Left lung (tissue), 14 donors: ENCODE measurements at places on chromosomes 11 and 22. TPM values are rescaled to one million over a fixed set of nuclear protein-coding genes. Genes with fewer than 3 reads are reported as not detected.

GRCh38 chr11:131662317-131662972 lies 292.0 kb downstream of the NTM start:
- DNase-seq, result no peak
- no peaks in the 10 kb centered on the region for H3K36me3 ChIP-seq
- H3K4me3 ChIP-seq, result no peak overlapping the region
- H3K27me3 ChIP-seq, result no peaks in the 10 kb centered on the region

DNA sequence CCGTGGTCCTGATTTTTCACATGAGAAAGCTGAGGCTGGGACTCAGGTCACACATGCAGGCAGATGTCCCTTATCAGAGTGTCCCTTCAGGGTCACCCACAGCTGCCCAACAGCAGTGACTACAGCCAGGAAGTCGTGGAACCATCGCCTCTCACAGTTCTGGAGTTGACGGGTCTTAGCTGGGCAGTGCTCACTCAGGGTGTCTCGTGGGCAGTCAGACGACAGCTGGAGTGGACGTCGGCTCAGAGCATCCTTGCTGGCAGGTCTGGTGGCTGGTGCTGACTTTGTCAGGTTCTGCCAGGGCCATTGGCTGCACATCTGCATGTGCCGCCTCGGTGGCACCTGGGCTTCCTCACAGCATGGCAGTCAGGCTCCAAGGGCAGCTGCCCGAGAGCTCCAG lies 35.6 kb upstream of the TH start:
- no peak overlapping the region for H3K4me3 ChIP-seq
- DNase-seq, result no peak
- H3K27ac ChIP-seq, result no peak overlapping the region
- H3K4me1 ChIP-seq, result no peaks in the 10 kb centered on the region
- no peaks in the 10 kb centered on the region for H3K27me3 ChIP-seq
- no peaks in the 10 kb centered on the region for H3K36me3 ChIP-seq

- peak within 1 kb of the TSS; percentile 96 for H3K27ac ChIP-seq
- H3K36me3 ChIP-seq, result no peaks in the 10 kb centered on the region
- H3K27me3 ChIP-seq, result no peaks in the 10 kb centered on the region
- H3K4me1 ChIP-seq, result peaks cover 32% of the 10 kb centered on the region
- peak; percentile 89 for DNase-seq
Observed at GRCh38 chr22:31489632-31490495, at the start of gene EIF4ENIF1. Gene EIF4ENIF1, minus strand, starts transcription at chr22:31489842. Its CDS starts 1,124 bp downstream, at chr22:31488718.

DNA sequence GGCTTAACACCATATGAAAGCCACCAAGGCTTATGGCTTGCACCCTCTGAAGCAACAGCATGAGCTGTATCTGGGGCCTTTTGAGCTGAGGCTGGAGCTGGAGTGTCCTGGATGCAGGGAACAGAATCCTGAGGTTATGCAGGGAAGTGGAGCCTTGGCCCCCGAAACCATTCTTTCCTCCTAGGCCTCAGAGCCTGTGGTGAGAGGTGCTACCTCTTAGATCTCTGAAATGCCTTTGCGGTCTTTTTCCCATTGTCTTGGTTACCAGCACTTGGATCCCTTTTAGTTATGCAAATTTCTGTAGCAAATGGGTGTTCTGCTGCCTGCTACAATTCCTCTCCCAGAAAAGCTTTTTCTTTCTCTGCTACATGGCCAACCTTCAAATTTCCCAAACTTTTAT lies 72.7 kb upstream of the CLPB start:
- H3K27ac ChIP-seq, result no peak overlapping the region
- no peaks in the 10 kb centered on the region for H3K4me1 ChIP-seq
- no peak overlapping the region for H3K4me3 ChIP-seq
- no peaks in the 10 kb centered on the region for H3K36me3 ChIP-seq

- H3K27me3 ChIP-seq, result no peaks in the 10 kb centered on the region
- H3K4me3 ChIP-seq, result peak overlapping the region; percentile 7
- DNase-seq, result no peak
Observed at GRCh38 chr22:42932857-42933484, 75.9 kb upstream of the ARFGAP3 start.

DNA sequence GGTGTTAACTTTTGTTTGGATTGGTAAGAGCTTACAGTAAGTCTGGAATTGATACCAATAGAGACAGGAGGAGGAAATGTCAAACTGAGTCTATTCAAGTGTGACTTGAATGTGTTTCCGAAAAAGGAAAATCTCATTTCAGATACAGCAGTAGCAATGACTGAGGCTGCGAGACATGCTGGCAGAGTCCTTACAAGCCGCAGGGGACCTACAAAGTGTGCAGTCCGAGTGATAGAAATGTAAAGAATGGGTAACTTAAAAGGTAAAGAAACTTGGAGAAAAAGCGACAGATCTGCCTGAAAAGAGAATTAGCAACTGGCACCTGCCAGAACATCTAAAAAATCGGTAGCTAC lies 444 bp downstream of the CWF19L2 start:
- H3K27ac ChIP-seq, result peak overlapping the region; percentile 59
- DNase-seq, result no peak
- peaks cover 5% of the 10 kb centered on the region for H3K4me1 ChIP-seq
- peak overlapping the region; percentile 69 for H3K4me3 ChIP-seq

GRCh38 chr11:111403051-111403726 lies 24.1 kb upstream of the POU2AF1 start:
- no peak overlapping the region for H3K27ac ChIP-seq
- H3K36me3 ChIP-seq, result no peaks in the 10 kb centered on the region
- DNase-seq, result no peak
- no peaks in the 10 kb centered on the region for H3K4me1 ChIP-seq

- H3K27ac ChIP-seq, result no peak overlapping the region
- no peak overlapping the region for H3K4me3 ChIP-seq
- no peak for DNase-seq
- H3K36me3 ChIP-seq, result no peaks in the 10 kb centered on the region
- H3K27me3 ChIP-seq, result no peaks in the 10 kb centered on the region
Observed at GRCh38 chr11:77310721-77311120, 9.2 kb upstream of the GDPD4 start.

- H3K36me3 ChIP-seq, result no peaks in the 10 kb centered on the region
- no peak overlapping the region for H3K4me3 ChIP-seq
- DNase-seq, result no peak
- H3K4me1 ChIP-seq, result no peaks in the 10 kb centered on the region
- H3K27me3 ChIP-seq, result no peaks in the 10 kb centered on the region
Observed at GRCh38 chr11:105367129-105367528, 227.6 kb upstream of the CARD18 start.

DNA sequence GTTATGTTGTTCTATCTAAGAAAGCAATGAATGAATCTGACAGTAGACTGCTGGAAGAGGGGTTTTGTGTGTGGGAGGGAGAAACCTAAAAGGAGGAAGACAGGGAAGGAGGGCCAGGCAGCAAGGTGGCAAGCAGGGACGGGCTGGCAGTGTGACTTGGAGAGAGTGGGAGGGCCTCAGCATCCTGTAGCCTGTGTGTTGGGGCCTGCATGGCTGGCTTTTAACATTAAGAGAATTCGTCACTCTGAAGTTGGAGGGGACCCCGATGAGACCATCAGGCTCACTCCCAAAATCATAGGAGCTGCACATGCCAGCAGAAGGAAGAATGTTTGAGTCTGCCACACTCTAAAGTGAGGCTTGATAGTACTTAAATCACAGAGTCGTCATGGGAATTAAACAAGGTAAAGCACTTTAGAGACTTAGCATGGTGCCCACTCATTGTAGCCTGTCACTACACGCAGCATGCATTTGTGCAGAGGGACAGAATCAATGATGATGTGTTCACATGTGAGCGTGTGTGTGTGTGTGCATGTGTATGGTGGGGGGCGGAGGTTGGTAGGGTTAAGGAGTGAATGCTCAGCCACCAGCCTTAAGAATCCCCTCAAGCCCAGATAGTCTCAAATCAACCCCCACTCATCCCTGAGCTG lies 199.5 kb downstream of the TENM4 start:
- H3K4me1 ChIP-seq, result no peaks in the 10 kb centered on the region
- H3K27ac ChIP-seq, result no peak overlapping the region
- no peak overlapping the region for H3K4me3 ChIP-seq
- no peaks in the 10 kb centered on the region for H3K36me3 ChIP-seq
- no peak for DNase-seq
- no peaks in the 10 kb centered on the region for H3K27me3 ChIP-seq

HTATIP2 gene
- total RNA-seq, result 67.6 TPM

APOA4 gene
- total RNA-seq, result not detected

LBHD1 gene
- total RNA-seq, result 6.0 TPM

DGAT2 gene
- 14.9 TPM for total RNA-seq

CD248 gene
- total RNA-seq, result 69.8 TPM
